Thoracic aorta (tissue), 2 donors: ENCODE measurements at places on chromosomes 13 and 19. TPM values are rescaled to one million over a fixed set of nuclear protein-coding genes. Genes with fewer than 3 reads are reported as not detected.

DNA sequence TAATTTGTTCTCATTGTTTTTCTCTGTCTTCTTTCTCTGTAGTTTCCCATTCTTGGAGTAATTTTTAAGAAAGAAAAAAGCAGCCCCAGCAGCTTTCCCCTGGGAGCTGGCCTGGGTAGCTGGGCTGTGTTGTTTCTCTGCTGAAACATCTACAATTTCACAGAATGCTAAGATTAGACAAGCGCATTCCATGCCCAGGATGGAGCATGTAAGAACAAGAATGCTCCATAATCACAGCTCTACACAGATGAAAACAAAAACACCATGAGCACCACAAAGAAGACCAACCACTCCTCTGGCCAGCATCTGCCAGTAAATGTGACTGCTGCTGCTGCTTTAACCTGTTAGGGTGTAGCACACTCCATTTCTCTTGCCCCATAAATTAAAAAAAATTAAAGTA, 239.2 kb upstream of the SLITRK1 start:
- DNase-seq: no peak

DNA sequence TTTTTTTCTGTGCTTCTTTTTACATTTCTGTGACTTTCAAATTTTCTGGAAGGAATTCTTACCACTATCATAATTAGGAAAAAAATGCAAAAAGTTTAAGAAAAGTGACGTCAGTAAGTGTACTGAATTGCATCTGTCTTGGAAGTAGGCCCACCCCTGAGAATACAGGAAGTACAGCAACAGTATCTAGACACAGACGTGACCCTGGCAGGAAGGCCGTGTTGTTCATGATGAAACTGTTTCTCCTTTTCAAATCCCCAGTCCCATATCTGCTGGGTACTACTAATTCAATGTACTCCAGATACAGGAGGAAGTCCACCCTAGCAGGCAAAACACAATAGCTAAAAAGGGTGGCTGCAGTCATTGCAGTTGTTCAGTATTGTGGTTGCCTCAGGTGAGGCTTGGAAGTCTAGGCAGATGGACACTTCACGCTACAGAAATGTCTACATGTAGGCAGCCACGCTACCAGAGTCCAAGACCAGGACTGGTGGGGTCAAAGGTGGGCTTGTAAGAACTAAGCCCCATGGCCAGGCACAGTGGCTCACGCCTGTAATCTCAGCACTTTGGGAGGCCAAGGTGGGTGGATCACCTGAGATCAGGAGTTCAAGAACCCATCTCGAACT, 49.6 kb upstream of the MED4 start:
- no peak for DNase-seq

The ONECUT3 gene
- 0.42 TPM for total RNA-seq

The UGGT2 gene
- 80.8 TPM for total RNA-seq

The ZNF99 gene
- total RNA-seq: 0.41 TPM
